ENCODE measurements at places on chromosomes 3 and 15.

DNA sequence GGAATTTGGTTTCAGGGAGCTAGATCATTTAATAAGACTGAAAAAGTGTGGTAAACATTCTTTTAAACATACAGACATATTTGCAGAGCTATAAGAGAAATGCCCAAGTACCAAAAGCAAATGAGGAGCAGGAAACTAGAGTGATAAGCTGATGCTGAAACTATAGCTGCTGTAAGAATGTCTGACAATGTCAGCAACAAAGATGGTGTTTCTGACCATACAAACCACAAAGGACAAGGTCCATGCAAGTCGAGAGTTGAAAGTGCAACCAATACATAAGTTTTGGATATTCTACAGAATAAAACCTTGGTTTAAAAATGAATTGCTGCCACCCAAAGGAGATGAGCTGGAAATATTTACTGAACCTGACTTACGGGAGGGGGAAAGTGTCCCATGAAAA is 610.2 kb downstream of the TBL1XR1 start:
- no peak for DNase-seq

- no peak for DNase-seq
Measured at GRCh38 chr3:13768453-13768852, 111.4 kb downstream of the WNT7A start.

GRCh38 chr15:94620632-94621031 is 389.3 kb downstream of the MCTP2 start:
- DNase-seq: no peak

DNA sequence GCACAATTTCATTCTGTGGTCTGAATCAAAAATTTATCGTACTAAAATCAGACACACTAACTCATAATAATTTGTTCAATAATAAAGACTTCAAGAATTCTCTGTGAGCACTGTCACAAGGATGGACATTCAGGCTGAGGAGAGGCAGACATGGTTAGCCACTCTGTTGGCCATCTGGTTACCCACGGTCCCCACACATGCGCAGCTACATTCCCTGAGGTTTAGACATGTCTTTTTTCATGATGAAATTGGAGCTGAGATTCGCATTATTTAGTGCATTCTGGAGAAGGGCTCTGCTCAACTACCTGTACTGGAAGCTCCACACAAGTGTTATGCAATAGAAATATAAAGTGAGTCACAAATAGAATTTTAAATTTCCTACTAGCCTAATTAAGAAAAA is 156.9 kb downstream of the SUCNR1 start:
- DNase-seq: no peak

DNA sequence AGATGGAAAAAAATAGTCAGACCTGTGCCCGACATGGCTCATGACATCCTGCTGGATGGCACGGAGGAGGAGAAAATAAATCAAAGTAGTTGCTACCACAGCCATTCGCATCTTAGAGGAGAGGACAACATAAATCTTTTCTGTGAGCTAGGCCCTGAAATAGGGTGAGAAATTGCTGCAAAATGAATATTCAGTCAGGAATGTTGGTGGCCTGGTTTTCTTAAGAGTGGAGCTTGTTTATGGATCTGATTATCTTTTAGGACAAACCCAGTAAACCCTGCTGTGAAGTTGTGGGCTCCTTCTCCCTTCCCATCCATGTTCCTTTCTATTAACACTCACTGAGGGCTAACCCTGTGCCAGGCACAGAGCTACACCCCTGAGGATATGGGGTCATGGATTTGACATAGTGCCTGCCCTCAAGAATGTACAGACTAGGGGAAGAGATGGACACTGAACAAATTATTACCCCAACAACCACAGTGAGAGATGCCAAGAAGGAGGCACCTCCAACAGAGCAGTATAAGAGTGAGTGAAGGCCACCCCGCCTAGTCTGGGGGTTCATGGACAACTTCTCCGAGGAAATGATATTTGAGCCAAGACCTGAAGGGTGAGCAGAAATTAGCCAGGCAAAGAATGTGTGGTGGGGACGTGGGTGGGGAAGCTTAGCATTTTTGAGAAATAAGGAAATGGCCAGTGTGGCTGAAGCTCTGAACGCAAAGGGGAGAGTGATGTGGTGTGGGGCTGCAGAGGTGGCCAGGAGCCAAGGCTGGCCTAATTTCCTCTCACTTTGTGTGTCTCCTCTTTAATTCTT is 68.9 kb upstream of the ARL8B start:
- DNase-seq: peak; percentile 32

GRCh38 chr3:1752205-1752604 is 346.5 kb upstream of the CNTN4 start:
- no peak for DNase-seq

- DNase-seq: peak; percentile 11
Measured at GRCh38 chr3:76554707-76555106, 485.2 kb upstream of the ROBO2 start.

Measured in hepatic stellate cell (primary cell).